Activated T-helper 1 cell treated with Interleukin-2 at 50 U/mL for 16 hours (primary cell): ENCODE measurements at places on chromosomes 4 and X.

GRCh38 chrX:856566-857290 lies 226.1 kb downstream of the SHOX start:
- no peak for DNase-seq

DNA sequence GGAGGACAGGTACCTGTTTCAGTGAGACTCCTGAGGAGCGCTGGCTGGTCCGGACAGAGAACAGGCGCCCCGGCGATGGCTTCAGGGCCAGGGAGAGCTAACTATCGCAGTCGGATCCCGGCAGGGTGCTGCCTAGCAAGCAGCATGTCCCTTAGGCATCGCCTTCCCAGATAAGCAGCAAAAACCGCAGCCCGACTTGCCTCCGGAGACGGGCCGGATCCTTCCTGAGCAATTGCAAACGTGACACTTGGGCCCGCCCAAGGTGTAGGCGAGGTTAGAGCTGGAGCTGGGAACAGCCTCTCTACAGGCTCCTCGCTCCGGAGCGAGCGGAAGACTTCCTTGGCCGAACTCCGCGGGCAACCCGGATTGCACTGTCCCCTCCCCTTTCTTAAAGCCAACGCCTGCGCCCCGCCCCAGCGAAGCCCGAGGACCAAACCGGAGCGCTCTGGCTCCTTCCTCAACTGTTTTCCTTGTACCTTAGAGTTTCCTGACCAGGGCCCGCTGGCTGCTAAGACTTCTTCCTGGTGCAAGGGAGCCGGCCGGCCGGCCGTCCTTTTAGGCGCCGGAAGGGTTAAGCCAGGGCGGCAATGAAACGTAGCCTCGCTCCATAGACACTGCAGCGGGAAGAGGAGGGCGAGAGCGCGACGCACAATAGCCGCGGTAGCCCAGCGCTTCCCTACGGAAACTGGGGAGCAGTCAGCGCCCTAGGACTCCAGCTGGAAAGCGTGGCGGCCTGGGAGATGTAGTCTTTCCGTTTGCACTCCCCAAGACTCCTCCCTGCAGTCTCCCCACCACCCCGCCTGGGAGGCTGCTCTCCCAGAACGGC lies at the start of gene OPHN1:
Gene OPHN1 (minus strand): TSS at position 341 of the 826 bp plus-strand sequence. CDS start 475 bp downstream, outside the sequence.
- DNase-seq: no peak

GRCh38 chrX:65407157-65407626 lies 127.4 kb downstream of the LAS1L start:
- no peak for DNase-seq

DNA sequence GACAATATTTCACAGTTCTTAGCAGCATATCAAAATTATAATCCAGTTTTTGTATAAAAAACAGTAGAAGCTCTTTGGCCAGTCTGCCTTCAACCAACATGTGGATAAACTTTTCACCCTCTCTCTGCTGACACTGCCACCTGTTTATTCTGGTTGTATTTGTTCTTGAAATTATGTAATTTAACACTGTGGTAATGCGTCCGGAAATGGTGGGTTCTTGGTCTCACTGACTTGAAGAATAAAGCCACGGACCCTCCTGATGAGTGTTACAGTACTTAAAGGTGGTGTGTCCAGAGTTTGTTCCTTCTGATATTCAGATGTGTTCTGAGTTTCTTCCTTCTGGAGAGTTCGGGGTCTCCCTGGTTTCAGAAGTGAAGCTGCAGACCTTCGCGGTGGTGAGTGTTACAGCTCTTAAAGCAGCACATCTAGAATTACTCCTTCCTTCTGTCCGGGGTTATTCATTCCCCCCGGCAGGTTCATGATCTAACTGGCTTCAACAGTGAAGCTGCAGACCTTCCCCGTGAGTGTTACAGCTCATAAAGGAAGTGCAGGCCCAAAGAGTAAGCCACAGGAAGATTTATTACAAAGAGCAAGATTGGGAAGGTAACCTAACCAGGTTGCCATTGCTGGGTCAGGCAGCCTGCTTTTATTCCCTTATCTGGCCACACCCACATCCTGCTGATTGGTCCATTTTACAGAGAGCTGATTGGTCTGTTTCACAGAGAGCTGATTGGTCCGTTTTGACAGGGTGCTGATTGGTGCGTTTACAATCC lies 15.7 kb downstream of the FAM184B start:
- DNase-seq: no peak

DNA sequence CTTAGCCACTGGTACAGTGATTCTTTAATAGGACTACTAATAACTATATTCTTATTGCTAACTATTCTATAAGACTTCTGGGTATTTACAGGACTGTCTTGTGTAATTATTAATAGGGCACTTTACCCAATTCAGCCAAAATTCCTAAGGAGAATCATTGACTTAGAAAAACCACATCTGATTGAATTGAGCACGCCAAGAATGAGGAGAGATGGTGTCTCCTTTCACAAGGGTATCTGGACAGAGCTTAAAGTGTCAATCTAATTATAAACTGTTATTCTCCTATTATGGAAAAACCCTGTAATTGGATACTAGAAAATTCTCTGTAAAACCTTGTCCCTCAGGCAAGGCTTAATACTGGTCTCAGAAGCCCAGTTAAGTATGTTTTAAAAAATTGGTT lies 111.1 kb upstream of the TLL1 start:
- DNase-seq: no peak

- DNase-seq: peak; percentile 27
These were observed 102.0 kb downstream of the PTTG2 start for GRCh38 chr4:38062088-38062775.

GRCh38 chr4:122119739-122120138 lies 32.4 kb upstream of the BLTP1 start:
- DNase-seq: no peak

DNA sequence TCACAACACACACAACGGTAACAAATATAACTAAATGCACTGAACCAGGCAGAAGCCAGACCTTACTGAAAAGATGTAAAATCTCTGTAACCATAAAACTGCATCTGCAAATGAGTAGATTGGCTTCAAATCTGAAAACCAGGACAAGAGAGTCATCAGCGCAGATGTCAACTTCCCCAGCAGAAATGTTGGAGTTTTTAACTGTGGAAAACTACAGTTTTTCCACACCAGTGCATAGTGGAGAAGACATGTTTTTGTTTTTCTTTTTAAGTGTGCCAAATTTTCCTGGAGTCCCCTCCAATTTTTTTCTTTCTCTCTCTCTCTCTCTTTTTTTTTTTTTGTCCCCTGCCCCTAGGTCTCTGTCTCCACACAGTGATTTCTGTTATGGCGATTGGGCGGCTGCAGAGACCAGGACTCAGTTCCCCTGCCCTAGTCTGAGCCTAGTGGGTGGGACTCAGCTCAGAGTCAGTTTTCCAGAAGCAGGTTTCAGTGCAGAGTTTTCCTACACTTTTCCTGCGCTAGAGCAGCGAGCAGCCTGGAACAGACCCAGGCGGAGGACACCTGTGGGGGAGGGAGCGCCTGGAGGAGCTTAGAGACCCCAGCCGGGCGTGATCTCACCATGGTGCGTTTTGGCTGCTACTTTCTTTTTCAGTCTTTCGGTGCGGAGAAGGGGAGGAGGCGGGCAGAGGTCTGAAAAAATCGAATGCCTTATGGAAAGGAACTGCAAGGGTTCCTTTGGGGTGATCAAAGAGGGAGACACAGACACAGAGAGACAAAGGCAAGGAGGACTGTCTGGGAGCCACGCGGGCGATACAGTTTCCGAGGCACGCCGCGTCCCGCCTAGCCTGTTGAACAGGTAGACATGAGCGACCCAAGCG lies at the start of gene GUCY1A1:
Gene GUCY1A1 (plus strand): TSS at position 505 of the 878 bp plus-strand sequence. CDS start 30,020 bp downstream, outside the sequence.
- no peak for DNase-seq

DNA sequence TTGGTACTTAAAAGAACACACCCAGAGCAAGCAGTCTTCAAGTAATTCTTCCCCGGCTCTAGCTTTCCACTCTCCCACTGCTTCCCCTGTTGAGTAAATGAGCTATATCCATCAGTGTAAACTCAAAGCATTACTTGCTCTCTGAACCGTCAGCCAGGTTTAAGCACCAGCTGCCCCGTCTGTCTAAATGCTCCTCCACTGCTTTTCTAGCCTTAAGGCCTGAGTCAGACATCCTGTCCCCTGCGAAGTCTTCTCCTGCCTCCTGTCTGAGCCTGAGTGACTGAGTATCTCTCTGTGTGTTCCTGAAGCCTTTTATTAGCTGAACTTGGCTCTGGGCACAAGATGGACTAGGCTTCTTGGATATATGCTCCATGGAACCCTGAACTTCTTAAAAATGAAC lies 205.1 kb downstream of the STK32B start:
- no peak for DNase-seq

DNA sequence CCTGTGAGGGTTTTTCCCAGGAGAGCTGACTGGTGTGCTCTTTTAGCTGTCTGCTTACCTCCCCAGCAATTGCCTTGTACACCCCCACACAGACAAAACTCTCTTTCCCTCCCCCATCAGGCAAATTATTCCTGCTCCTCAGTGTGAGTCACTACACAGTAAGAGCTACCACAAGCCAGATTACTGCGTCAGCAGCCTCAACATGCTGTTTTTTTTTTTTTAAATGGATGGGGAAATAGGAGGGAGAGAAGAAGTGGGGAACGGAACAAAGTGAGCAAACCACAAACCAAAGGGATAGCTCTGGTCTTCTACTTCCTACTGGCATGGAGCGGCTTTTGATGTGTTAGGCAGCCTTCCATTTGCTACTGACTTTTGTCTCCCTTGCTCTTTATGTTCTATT lies 107.5 kb upstream of the ACSL4 start:
- no peak for DNase-seq

DNA sequence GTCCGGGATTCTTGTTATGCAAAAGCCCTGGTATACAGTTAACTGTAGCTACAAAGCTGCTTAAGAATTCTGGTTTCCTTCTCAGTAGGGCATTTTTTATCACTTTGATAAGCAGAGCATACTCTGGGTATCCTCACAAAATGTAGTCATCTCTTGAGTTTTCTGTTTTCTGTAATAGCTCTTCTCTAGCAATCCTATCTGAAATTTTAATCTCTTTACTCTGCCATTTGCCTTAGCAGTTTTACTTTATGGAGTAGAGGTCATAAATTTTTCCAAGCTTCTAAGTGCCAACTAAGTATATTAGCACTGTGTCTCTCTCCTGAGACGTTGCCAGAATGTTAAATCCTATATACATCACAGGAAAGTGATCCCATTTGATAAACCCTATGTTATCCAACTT lies 28.0 kb upstream of the BANK1 start:
- no peak for DNase-seq

DNA sequence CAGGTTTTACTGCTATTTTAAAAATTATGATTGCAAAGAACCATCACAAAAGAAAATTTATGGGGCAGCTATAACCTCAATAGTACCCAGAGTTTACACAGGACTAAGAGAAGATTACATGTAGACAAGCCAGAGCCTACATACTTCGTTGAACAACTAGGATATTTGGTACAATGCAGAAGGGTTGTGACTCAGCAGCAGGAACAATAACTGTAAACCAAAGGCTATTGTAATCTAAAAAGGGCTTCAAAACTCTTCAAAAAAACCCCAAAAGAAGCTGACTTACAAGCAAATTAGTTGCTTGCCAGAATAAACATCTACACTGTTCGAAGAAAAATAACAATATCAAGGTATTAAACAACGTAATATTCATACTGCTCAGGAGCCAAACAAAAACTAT lies 618.0 kb downstream of the STPG2 start:
- DNase-seq: no peak

GRCh38 chr4:110742143-110742542 lies 119.3 kb upstream of the PITX2 start:
- DNase-seq: no peak

DNA sequence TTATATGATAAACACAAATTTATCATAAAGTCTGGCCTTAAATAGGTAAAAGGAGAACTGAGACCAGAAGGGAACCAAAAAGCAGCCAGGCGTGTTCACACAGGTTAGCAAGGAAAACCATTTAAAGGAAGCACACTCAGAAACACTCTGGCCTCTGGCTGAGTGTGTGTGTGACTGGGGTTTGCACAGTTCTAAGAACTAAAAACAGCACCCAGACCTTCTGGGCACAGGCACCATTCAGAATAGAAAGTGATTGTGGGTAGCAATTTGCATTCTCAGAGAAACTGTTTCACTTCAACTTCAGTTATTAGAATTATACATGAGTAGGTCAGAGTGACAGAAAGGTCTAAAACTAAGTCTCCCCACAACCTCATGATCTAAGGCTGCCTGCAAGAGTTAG lies 10.0 kb downstream of the GPR82 start:
- no peak for DNase-seq

DNA sequence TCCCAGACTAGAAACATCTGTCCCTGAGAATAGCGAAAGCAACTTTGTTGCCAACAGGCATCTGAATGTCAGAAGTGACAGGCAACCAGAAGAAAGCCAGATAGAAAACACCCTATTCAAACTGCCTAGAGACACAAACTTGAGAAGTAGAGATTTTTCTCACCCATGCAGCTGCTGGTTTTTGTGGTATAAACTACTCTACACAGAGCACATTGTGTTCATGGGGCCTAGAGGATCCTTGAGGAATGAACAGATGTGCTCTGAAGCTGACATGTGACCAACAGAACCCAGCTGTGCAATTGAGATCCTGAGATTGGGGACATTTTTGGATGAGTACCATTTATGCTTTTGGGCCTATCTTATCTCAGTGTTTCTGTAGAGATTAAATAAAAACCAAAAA lies 63.6 kb upstream of the NRK start:
- no peak for DNase-seq
